NB4 (cell line): ENCODE measurements at places on chromosomes 4 and X.

- DNase-seq, result no peak
These were observed 57.1 kb downstream of the ANAPC4 start for GRCh38 chr4:25433966-25434827.

- no peak for DNase-seq
These were observed 552 bp downstream of the TCEAL9 start for GRCh38 chrX:103356858-103357257.

GRCh38 chrX:153642655-153643430, 4.2 kb upstream of the DUSP9 start:
- DNase-seq, result no peak

DNA sequence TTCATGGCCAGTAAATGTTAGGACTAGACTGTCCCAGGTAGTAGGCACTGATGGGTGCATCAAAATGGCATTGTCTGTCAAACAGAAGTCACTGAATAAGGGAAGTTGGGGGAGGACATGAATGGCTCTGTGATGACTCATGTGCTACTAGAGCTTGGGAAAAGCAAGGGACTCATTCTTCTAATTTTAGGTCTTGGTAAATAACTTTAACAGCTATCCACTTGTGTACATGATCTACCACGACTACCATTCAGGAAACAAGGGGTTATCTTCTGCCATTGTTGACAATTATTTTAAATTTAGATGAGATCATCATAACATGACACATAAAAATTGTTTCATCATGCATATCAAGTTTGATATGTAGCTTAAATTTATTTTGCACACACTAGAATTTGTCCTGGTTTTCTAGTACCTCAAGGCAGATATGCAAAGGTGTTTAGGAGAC, 6.3 kb downstream of the AREG start:
- peak; percentile 63 for DNase-seq

DNA sequence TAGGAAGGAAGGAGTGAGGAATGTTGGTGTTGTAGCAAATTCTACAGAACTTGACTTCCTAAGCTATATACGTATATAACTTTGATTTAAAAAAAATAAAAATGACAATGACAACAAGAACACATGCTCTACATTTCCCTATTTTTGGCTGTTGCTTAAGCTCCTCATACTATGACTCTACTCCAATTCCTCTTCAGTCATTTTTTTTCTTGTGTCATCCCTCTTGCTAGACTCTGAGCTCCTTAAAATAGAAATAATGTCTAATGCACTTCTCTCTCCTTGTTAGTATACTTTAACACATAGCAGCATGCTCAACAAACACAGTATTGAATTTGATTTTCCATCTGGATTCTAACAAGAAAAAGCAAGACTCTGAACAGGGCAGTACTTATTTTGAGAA, 144.0 kb downstream of the HDX start:
- DNase-seq, result no peak

GRCh38 chr4:156999175-156999517, 27.5 kb upstream of the PDGFC start:
- DNase-seq, result no peak

- peak; percentile 13 for DNase-seq
These were observed 200.2 kb upstream of the FAM241A start for GRCh38 chr4:111945014-111945413.

- no peak for DNase-seq
These were observed 605.1 kb downstream of the PCDH18 start for GRCh38 chr4:136927172-136927571.

DNA sequence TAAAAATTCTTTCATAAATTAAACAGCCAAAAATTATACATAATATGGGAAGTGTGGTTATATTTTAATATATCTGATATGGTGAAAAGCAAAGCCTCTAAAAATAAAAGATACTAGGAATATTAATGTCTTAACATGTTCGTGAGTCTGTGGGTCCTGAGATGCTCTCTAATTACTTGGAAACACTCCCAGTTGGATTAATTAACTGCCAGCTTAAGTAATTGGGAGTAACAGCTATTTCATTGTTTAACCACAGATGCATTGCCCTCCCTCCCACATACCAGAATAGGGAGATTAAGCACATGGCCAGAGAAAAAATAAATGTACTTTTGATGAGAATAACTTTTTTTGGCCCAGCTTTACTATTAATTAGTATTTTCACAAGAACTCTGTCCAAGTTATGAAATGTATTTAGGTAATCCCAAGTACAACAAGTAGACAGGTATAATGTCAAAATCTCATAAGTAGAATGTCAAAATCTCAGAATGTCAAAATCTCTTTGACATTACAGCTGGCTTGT, 79.7 kb downstream of the BTC start:
- no peak for DNase-seq

GRCh38 chrX:101460669-101461068, 24.6 kb upstream of the ARMCX4 start:
- DNase-seq, result no peak

- no peak for DNase-seq
These were observed 142.5 kb downstream of the PPARGC1A start for GRCh38 chr4:23747281-23747735.

GRCh38 chr4:83339573-83339972, 4.9 kb upstream of the HPSE start:
- DNase-seq, result no peak

- DNase-seq, result no peak
These were observed 60.2 kb downstream of the RGS12 start for GRCh38 chr4:3352941-3353594.

- no peak for DNase-seq
These were observed 235.6 kb downstream of the AFAP1 start for GRCh38 chr4:7704091-7704490.

- no peak for DNase-seq
These were observed 93.3 kb downstream of the MAMLD1 start for GRCh38 chrX:150456466-150456865.

GRCh38 chrX:69948276-69948797, 101.4 kb downstream of the AWAT2 start:
- no peak for DNase-seq

GRCh38 chr4:53186714-53187358, 179.0 kb downstream of the SCFD2 start:
- DNase-seq, result no peak

- peak; percentile 35 for DNase-seq
These were observed 245.2 kb upstream of the DIPK2B start for GRCh38 chrX:45445745-45446412.
